ENCODE measurements at places on chromosomes 13 and 19.

- no peak for DNase-seq
Measured at GRCh38 chr19:35645680-35646511, 2.2 kb upstream of the COX6B1 start.

- DNase-seq = no peak
Measured at GRCh38 chr19:14915116-14915515, 26.2 kb upstream of the OR7C2 start.

DNA sequence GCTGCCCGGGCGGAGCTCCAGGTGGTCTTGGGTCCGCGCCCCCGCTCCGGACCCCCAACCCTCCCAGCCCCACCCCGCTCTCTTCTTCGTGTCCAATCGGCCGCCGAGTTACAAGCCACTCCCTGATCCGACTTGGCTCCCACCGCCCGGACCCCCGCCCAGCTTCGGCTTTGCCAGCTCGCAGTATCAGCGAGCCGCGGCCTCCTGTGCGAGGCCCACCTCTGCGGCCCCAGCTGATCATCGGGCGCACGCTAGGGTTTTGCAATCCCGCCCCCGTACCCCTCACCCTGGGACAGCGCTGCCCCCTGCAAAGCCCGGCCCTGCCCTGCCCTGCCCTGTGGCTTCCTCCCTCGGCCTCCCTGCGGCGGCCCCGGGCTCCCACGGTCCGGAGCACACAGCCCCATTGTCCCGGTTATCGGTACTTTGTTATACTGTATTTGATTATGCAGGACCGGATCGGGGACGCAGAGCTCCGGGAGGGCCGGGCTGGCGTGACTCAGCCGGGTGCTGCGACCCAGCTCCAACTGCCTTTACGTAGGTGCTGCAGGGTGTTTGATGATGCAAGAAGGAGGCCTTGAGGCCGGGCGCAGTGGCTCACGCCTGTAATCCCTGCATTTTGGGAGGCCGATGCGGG is 598 bp upstream of the LPAR2 start:
- DNase-seq = peak; percentile 37

GRCh38 chr19:29524912-29525831 is 622 bp upstream of the VSTM2B start:
- peak; percentile 6 for DNase-seq

- DNase-seq = no peak
Measured at GRCh38 chr13:74622284-74622683, 488.1 kb upstream of the KLF12 start.

DNA sequence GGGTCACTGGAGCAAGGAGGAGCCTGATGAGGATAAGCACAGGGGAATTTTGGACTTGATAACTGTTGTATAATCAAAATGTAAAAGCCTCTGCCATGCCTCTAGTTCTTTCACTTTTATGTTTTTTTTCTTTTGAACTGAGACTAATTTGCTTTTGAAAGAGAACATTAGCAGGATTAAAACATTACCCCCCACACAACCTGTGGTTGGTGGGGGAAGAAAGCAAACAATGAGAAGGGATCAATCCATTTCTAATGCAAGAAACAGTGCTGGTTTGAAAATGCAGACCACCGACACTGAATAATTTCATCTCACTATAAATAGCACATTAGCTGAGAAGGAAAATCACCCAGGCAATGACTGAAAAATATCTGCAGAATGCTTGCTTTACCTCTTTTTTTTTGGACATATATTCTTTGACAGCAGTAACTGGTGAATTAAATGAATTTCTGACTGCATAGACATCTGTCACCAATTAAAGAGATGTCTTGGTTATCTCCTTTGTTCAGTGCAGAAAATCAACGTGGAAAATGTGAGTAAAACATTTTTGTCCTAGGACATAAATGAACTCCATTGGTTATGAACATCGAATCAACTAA is 48.6 kb upstream of the TRPC4 start:
- no peak for DNase-seq

- DNase-seq = no peak
Measured at GRCh38 chr13:113477724-113478123, 12.8 kb downstream of the DCUN1D2 start.

DNA sequence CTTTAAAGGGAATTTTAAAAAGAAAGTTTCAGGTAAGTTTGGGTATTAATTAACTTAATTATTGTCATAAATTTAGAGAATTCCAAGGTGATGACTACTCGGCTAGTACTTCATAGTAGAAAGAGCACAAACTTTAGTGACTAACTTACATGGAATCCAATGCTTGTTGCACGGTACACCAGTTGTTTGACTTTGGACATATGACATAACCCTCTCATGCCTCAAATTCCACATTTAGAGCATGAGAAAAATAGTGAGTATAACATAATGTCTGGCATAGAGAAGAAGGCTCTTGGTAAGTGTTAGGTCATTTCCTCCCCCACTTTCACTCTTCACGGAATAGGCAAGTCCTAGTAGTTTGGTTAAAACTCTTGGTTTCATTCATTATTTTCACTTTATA is 1249.4 kb upstream of the SLC10A2 start:
- DNase-seq = no peak

GRCh38 chr19:30373593-30373992 is 1.4 kb downstream of the ZNF536 start:
- DNase-seq = no peak

GRCh38 chr19:38564981-38565690 is 52.6 kb downstream of the MAP4K1 start:
- no peak for DNase-seq

DNA sequence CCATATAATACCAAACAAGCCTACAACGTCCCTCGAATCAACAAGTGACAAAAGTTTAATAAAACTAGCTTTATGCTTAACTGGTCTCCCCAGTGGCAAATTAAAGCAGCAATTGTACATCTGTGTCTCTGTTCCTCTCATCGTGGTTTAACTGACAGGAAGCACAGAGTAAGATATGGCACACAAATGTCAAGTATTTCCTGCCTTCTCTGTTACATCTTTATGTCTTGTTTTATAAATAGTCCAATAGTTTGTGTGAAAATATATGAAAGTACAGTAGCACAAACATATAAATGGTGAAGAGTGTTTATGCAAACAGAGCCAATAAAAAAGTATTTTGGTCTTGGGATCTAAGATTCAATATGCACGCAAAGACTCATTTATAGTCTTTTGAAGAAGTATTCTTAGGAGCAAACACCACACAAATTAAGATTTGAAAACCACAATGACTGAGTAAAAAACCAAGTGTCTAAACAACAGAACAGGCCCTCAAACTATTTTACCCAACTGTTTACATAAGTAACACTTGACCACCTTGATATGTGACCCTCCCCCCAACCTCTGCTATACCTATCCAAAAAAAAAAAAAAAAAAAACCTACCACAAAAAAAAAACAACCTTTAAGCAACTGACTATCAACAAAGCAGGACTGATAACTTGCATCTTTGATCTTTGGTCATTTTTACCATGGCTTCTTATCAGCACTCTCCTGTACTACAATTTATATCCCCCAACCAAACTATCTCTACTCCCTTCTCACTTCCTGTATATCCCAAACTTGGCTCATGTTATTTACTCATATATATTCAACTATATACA is 14.0 kb downstream of the ELF1 start:
- DNase-seq = no peak

- DNase-seq = no peak
Measured at GRCh38 chr19:5094768-5095567, 126.1 kb downstream of the KDM4B start.

DNA sequence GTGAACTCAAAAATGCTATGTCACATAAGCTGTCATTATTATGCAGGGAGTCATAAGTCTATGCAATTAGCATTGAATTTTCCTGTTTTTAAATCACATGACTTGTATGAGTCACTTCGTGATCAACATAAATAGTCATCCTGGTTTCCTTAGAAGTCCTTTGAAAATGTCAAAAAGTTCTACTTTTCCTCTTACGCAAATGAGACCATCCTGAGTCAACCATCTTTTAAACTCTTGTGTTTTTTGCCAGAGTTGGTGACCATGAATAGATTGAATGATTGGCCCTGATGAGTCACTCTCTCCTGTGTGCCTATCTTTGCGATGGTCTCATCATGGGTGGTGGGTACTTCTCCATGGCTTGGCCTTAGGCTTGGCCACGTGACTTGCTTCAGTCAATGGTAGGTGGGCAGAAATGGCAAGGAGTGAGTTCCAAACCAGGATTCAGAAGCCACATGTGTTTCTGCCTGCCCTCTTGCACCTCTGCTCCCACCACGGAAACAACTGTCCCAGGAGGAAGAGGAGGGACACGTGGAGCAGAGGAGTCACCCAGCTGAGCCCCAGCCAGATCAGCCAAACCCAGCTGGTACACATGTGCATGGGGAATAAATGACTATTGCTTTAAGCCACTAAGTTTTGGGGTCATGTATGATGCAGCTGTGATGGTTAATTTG is 123.5 kb upstream of the CACNA1A start:
- no peak for DNase-seq

GRCh38 chr13:23087880-23088279 is 92.9 kb upstream of the SGCG start:
- peak; percentile 64 for DNase-seq

DNA sequence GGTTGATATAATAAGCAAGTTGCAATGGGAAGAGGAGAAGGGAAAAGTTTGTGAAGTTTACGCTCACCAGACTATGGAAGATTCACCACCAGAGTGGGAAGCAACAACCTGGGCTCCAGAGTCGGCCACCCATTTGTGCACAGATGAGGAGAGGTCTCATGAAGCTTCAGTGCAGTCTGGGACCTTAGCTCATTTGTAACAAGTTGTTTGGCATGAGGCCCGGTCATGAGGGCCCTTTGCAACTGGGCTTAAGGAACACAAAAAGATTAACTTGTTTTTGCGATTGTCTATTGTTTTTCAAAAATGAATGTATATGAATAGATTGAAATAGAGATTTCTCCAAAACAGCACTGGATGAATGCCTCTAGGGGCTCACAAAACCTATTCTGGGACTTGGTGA is 94.2 kb downstream of the ZNF737 start:
- no peak for DNase-seq

GRCh38 chr13:24308068-24308445 is 1.3 kb upstream of the C1QTNF9 start:
- no peak for DNase-seq

DNA sequence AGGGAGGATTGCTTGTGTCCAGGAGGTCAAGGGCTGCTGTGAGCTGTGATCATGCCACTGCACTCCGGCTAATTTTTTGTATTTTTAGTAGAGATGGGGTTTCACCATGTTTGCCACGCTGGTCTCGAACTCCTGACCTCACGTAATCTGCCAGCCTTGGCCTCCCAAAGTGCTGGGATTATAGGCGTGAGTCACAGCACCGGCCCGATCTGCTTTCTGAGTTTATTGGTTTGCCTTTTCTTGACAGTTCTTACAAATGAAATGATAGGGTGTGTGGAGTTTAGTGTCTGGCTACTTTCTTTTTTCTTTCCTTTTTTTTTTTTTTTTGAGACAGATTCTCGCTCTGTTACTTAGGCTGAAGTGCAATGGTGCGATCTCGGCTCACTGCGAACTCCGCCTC is 848 bp downstream of the C19orf44 start:
- no peak for DNase-seq

- DNase-seq = no peak
Measured at GRCh38 chr19:12790628-12791344, 500 bp upstream of the JUNB start.

DNA sequence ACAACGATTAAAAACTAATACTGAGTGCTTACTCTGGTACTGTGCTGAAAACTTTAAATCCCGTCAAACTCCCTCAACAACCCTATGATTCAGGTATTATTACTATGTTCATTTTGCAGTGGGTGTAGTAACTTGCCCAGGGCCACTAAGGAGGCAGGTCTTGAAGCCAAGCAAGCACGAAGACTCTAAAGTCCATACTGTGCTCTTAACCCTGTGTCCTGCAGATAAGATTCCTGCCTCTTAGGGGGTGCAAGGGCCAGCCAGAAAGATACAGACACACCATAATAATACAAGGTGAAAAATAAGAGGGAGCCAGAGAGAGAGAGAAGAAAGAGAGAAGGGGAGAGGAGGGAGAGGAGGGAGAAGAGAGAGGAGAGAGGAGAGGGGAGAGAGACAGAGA is 95.5 kb downstream of the CDADC1 start:
- DNase-seq = no peak

GRCh38 chr19:36604656-36605100 is 435 bp upstream of the ZNF382 start:
- no peak for DNase-seq

DNA sequence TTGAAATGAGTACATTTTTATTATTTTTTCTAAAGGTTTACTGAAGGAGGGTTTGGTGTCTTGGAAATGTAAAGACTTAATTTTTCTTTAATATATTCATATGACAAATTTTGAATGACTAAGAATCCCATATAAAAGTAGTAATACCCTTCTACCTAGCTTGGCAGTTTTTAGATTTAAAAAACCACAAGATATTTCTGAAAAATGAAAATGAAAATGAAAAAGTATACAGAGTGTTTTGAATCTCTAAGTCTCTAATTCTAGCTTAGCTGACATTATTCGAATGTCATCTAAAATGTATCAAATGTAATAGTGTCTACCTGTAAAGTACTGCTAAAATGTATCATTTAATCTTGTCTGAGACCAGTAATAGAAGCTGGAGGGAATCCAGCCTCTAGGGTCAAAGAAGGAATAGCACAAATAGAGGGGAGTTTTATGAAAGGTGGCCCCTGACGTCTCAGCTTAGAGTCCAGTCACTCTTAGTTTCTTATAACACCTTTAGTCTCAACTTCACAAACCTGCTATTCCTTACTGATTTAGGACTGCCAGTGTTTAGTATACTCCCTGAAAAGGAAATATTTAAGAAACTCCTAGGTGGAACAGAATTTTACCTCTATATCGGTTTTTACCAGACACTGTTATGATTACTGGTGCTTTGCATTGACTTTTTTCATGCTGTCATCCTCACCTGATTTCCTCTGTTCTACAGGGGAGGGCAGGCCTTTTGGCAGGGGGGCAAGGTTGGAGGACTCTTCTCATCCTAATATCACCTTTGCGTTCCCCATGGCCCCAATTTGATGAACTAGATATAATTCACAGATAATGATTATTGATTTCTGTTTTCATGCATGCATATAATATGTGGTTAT is 16.2 kb upstream of the MIR17HG start:
- DNase-seq = no peak

DNA sequence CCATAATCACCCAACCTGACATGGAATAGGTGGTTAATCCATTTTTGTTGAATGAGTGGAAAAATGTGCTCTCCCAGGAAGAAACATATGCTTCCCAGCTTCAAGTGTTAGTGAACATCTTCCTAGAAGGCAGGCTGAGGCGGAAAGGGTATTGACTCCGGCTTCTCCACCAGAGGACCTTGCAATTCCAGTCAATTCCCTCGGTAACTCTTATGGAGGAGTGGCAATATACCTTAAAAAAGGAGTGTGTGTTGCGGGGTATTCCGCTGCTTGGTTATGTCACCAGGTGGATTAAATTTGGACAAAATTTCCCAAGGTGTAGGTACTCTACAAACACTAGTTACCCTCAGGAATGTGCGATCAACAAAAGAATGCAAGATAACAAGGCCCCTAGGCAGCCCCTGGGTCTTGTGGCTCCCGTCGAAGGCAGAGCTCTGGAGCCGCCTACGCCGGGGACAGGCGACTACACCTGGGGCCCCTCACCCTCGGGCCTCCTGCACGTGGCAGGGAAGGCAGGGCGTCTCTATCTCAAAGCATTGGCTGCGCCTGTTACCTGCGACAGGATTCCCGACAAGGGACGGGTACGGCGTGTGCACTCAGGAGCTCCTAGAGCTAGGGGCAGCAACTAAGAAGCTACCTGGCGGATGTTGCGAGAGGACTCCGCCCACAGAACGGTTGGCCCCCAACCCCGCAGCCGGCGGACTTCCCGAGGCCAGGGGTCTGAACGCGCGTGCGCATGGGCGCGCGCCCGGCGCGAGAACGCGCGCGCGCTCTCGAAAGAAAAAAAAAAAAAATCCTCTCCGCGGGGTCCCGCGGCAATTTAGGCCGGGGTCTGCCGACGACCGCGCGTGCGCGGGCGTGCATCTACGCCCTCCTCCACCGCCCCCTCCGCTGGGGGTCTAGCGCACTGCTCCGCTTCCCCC is at the start of gene WDR87:
Gene WDR87 (minus strand): TSS at position 649 of the 923 bp plus-strand sequence. CDS start 8,355 bp downstream, outside the sequence.
- peak; percentile 80 for DNase-seq
